ENCODE measurements at places on chromosomes 3 and 15.

GRCh38 chr15:31930967-31931366, 99.3 kb upstream of the CHRNA7 start:
- no peak for DNase-seq

- DNase-seq: no peak
Observed at GRCh38 chr3:151307131-151307530, 9.5 kb downstream of the GPR87 start.

- DNase-seq: no peak
Observed at GRCh38 chr3:116815831-116816588, 106.4 kb downstream of the TUSC7 start.

GRCh38 chr3:38834110-38834509, 18.1 kb upstream of the SCN10A start:
- no peak for DNase-seq

DNA sequence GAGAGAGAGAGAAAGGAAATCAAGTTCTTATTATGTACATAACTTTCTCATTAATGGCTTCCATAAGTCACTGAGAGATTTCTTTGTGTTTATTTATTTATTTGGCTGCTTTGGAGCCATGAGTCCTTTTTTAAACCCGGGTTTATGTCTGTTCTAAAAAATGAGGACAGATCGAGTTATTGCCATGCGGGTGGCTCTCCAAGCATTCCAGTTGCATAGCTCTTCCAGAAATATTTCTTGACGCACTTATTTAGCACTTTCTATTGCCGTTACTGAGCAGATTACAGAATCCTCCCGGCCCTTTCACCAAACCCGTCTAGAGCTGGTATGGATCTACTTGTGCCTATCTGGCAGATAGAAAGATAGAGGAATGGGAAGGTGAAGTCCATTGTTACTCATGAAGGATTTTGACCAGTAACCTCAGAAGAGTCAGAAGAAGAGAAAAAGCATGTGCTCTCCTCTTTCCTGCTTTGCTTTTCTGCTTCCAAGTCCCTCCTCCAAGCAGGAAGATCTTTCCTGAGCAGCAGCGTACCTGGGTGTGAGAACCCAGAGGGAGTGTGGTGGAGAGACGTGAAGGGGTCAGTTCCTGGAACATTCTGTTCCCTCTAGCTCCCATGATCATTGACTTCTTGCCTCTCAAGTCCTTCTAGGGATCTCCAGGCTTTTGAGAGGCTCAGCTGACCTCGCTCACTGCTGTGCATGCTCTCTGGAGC, 112.8 kb downstream of the LPP start:
- no peak for DNase-seq

Data from stimulated activated CD4-positive, alpha-beta T cell treated with anti-CD3 and anti-CD28 coated beads, Interleukin-1b, Interleukin-23, amount 100 ng/mL, for 1 hour (primary cell).